ENCODE measurements at places on chromosomes 12 and 14. TPM values are rescaled to one million over a fixed set of nuclear protein-coding genes. Genes with fewer than 3 reads are reported as not detected.

Gene GON7
- total RNA-seq = 6.9 TPM

Gene CBLN3
- not detected for total RNA-seq

Gene MIPOL1
- 33.8 TPM for total RNA-seq

Gene NFATC4
- 4.4 TPM for total RNA-seq

Gene ASPG
- 0.31 TPM for total RNA-seq

Gene MYF5
- total RNA-seq = not detected

Gene NUDT14
- 24.1 TPM for total RNA-seq

Gene TAC3
- 0.94 TPM for total RNA-seq

Data from parietal lobe (tissue), 2 donors.